ENCODE measurements at places on chromosomes 2 and 18.

DNA sequence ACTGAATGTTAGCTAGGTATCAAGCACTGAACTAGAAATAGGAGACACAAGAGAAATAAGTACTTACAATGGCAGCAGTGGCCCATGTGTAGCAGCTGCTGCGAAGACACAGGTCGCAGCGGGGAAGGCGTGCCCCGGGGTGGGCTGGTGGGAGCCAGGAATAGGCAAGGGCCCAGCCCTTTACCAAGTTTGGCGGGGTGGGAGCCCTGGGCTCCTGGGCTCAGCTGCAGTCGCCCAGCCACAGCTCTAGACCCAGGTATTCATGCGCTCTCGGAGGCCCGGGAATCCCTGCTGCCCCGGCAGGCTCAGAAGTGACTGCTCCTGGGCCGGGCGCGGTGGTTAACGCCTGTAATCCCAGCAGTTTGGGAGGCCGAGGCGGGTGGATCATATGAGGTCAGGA, 1287.3 kb downstream of the CNTNAP5 start:
- no peak for DNase-seq

- DNase-seq: no peak
These were observed at the start of the genes COL4A3 and COL4A4 for GRCh38 chr2:227163998-227164762. COL4A3 (plus strand) TSS chr2:227164624; CDS start chr2:227164727, 103 bp downstream. COL4A4 (minus strand) TSS chr2:227164205; CDS start chr2:227147483, 16,722 bp downstream.

- no peak for DNase-seq
These were observed 79.3 kb downstream of the ADCYAP1 start for GRCh38 chr18:984004-984403.

DNA sequence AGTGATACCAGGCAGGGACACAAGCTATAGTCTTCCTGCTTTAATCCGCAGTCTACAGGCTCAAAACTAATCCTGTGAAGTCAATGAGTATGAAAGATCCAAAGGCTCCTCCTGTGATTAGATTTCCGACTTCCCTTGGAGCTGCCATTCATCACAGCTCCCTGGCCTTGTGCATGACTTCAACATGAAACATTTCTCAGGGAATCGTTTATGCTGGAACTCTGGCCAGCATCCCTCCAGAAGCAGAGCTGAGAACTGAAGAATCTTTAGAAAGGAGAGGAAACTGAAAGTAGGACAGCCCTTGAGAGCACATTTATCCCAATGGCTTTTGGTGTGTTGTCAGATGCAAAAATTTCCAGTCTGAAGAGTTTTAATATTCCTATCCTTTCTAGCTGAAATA, 84.3 kb upstream of the SESTD1 start:
- no peak for DNase-seq

DNA sequence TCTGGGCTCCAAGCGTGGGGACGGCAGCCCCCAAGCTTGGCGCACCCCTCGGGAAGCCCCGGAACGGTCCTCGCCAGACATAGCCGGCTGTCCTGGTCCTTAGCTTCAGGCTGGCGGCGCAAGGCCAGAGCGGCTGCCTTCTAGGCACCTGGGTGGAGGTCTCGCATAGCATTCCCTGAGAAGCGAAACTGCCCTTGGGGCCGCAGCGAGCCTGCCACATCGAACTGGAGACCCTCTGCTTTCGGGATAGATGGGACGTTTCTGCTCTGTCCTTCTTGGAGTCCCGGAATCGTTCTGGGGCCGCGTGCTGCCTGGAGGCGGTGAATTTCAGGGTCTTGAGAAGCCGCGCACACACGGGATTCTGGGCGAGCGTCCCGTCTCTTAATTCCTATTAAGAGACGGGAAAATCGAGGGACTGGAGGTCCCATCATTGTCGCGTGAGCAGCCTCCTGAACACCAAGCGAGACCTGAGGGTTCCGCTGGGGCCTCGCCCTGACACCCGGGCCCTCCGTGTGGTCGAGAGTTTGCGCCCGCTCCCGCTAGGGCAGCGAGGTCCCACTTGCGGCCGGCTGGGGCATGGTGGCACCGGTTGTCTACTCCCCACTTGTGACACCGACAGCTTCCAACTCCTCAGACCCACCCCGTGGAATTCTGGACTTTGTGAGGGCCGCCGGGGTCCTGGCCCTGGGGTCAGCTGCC, 9.7 kb upstream of the EN1 start:
- no peak for DNase-seq

GRCh38 chr2:26644188-26644835, 3.1 kb upstream of the CIB4 start:
- no peak for DNase-seq

DNA sequence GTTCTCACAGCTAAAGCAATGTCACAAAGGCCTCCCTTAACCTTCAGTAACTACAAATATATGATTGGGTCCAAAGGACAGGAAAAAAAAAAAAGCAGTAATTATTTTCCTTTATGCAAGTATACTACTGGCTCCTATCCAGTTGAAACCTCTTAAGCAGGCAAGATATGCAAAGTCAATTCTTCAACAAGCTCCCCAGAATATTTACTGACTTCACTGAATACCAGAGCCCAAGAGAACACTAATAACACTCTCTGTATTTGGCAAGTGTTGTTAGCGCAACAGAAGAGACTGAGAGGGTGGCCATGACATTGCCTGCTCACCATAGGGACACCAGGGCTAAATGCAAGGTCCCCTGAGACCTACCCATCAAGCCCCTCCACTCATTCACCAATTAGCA, 74.5 kb downstream of the AP1S3 start:
- no peak for DNase-seq
